ENCODE measurements at places on chromosomes 16 and 17.

- DNase-seq: no peak
Measured at GRCh38 chr17:35807371-35808144, 1.7 kb upstream of the TAF15 start.

DNA sequence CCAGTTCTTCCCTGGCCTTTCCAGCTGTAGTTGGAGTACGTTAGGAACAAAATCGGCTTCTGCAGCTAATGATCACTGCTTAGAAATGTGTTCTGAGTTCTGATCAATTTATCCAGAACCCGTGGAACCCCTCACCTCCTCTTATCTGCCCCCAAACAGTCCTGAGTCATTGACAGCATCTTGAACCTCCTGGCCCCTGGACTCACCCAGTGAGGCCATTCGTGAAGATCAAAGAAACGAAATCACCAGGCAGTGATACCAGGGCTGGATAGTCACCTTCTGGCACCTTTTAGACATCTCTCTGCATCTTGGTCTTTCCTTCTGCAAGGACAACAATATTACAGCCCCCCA is 17.0 kb upstream of the EXOC7 start:
- DNase-seq: no peak

DNA sequence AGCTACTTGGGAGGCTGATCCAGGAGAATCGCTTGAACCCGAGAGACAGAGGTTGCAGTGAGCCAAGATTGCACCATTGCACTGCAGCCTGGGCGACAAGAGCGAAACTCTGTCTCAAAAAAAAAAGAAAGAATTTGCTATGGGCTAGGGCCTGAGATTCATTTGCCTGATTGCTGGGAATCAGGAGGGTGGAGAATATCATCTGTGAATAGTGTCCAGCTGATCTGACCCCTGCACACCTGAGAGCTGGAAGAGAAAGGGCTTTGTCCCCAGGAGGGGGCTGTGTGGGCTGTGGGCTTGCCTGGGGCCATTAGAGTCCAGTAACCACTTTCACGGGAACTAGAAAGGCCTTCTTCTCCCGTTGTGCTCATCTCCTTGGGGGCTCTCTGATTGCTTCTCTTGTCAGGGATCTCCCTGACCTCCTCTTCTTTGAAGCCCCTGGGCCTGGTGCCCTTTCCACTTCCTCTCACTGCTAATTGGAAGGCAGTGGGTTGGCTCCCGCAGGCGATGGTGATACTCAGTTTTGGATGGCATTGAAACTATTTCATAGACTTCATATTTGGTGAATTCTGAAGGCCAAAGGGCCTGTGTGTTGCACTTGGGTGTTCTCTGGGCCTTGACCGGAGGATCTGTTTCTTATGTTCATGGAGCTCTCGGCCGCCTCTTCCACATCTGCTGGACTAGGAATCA is 66.1 kb upstream of the NFAT5 start:
- no peak for DNase-seq

- no peak for DNase-seq
Measured at GRCh38 chr16:75264457-75264998, 13.1 kb upstream of the BCAR1 start.

DNA sequence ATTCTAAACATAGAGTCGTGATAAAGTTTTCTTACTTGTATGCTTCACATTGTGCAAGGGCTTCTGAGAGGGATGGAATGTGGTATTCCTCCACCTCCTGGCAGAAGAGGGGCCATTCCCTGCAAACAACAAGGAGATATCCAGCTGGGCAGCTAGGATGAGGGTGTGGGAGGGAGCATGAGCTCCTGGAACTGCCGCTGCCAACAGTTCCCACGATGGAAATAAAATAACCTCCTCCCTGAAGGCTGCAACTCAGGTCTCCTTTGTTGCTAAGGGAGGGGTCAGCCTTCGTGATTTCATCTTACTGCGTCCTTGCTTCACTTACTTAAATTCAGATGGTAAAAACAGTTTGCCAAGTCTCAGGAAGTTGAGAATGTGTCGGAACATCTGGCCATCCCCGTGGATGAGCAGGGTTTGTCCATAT is 15.6 kb downstream of the PLEKHG4 start:
- DNase-seq: no peak

- no peak for DNase-seq
Measured at GRCh38 chr17:16464303-16465051, 27.5 kb downstream of the LRRC75A start.

DNA sequence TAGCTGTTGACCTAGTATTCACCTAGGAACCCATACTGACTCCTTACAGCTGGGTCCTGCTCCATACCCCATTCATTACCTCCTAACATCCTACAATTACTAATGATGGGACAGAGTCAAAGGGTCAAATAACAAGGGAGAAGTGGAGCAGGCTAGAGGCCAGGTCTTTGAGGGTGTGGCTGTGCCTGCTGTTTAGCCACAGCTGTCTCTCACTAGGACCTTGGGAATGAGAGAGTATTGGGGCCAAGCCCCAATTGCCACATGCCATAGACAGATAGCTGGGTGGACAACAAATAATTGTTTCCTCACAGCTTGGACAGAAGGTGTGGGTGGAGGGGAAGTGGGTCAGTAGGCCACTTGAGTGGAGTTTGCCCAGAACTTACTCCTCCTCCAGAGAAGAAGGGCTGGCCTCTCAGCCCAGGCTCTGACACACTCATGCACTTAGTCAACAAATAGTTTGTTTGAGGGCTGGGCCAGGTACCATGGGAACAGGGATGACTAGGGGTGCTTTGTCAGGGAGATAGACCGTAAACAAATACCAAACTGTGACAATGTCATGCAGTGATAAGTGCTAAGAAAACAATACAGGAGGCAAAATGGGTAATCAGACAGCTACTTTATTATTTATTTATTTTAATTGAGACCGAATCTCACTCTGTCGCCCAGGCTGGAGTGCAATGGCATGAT is 10.2 kb upstream of the CENPT start:
- DNase-seq: no peak

DNA sequence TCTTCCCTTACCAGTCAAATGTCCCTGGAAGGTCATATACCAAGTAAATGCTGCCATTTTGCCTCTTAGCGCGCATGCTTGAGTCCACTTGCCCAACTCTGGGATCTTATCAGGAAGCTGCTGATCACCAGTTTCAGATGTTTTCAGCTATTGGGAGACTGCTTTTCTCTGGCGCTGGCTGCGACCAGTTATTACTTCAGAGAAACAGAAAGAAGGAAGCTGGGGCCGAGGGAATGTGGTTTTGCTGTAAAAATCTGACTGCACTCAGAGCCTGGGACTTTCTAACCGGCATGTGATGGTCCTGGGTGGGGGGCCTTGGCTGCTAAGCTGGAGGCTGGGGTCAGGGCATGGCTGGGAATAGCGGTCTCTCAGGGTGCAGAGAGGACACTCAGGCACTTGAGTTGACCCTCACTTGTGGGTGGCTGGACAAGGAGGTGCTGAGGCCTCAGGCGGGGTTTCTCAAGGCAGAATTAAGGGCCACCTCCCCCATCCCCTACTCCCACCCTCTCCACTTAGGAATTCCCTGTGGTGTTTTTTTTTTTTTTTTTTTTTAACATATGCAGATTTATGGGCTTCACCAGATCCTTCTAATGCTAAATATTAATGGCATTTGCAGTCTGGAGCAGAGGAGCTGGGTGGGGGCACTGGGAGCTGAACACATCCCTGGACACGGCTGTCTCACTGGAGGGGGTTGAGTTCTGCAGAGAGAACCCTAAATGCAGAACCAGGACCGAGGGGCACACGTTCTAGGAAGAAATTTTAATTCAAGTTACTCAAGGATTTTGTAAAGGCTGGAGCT is 145.8 kb downstream of the CYLD start:
- no peak for DNase-seq

DNA sequence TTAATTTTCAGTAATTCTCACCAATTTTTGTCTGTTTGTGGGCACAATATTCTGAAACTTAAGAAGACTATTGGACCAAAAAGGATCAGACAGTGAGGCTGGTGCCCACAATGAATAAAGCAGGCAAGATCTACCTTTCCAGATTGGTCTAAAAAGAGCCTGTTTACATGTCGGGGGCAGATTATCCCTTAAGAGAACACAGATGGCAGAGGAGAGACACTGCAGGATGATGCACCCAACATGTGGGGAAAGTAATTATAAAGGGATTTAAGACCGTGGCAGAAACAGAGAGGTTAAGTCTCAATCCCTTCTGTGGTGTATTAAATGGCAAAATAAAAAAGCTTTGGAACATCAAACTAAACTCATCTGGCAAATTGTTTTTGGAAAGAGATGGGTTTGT is 331.8 kb upstream of the CDH11 start:
- DNase-seq: no peak

DNA sequence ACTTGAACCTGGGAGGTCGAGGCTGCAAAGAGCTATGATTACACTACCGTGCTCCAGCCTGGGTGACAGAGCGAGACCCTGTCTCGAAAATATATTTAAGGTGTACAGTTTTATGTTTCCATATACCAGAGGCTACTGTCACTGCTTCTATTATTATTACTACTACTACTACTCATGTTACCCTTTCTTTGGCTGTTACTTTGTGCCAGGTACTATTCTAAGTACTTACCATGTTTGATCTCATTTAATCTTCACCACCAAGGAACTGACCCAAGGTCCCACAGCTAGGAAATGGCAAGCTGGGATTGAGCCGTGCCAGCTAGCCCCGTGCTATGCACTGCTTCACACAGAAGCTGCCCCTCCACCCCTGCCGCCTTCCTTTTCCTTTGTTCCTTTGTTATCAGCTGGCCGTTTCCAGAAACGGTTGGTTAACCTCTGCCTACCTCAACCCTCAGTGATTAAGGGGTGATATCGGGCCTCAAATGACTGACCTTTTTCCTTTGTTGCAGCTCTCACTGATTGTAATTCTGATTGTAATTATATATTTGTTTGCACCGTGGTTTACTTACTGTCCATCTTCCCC is 78.4 kb downstream of the ABCC1 start:
- DNase-seq: no peak

DNA sequence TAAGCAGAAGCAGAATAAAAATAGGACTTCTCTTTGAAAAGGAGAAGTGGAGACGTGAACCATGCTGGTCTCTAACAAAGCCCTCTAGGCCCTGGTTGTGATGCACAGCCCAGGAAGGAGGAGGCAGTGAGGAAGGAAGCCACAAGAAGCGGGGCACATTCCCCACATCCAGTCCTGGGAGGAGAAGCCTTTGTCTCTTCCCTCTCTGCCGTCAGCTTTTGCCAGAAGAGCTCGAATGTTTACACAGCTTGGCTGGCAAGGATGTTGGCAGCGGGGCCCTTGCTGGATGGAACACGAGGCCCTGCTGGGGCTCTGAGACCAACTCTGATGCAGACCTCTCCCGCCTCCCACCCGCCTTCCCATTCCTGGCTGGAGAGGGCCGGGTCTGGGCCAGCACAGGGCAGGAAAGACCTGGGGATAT is 91.3 kb downstream of the MAF start:
- no peak for DNase-seq
